CD4-positive, alpha-beta T cell treated with Interleukin-15 for 4 hours (primary cell): ENCODE measurements at places on chromosomes 4 and X.

GRCh38 chr4:170805352-170805751 lies 715.6 kb upstream of the AADAT start:
- DNase-seq, result no peak

DNA sequence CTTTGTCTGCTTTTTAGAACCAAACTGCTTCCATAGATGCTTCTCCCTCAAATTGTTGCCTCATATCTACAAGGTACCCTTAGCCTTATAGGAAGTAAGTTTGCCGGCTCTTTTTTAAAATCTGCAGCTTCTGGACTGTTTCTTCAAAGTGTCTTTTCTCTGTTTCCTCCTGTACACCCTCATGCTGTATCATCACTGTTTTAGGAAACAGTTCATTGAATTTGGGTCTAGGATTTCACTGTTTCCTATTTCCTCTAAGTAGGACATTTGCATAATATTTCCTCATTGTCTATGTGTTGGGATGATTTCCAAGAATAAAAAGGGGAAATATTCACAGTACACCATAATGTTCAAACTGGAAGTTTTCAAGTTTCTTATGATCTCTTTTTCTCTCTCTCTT lies 43.0 kb downstream of the BANK1 start:
- DNase-seq, result no peak

DNA sequence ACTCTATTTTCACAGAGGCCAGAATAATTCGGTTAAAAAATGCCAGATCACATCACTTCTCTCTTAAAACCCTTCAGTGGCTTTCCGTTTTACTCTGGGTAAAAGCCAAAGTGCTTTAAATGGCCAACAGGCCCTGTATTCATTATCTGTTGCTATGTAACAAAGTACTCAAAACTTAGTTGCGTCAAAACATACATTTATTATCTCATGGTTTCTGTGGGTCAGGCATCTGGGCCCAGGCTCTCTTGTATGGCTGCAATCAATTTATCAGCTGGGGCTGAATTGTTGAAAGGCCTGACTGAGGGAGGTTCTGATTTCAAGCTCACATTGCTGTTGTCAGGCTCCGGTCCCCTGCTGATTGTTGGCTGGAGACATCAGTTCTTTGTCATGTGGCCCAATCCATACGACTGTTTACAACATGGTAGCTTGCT lies 72.7 kb upstream of the H2AZ1 start:
- DNase-seq, result no peak

- no peak for DNase-seq
These were observed 21.8 kb downstream of the NOP14 start for GRCh38 chr4:2941138-2942036.

DNA sequence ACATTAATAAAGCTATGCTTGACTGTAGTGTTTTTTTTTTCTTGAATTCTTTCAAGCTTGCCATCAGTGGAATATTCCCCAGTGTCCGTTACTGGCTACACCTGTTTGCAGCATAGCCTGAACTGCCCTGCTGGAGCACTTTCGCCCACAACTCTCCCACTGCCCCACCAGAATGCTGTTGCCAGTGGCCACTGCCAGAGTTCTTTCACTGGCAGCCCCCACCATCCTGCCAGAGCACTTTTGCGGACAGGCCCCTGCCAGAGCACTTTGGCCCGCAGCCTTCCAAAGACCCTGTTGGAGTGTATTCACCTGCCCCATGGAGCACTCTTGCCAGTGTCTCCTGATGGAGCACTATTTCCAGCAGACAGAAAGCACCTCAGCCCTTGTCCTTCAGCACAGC lies 452.3 kb upstream of the GRID2 start:
- DNase-seq, result no peak

- DNase-seq, result no peak
These were observed 2.0 kb downstream of the DLG3 start for GRCh38 chrX:70446380-70447350.

DNA sequence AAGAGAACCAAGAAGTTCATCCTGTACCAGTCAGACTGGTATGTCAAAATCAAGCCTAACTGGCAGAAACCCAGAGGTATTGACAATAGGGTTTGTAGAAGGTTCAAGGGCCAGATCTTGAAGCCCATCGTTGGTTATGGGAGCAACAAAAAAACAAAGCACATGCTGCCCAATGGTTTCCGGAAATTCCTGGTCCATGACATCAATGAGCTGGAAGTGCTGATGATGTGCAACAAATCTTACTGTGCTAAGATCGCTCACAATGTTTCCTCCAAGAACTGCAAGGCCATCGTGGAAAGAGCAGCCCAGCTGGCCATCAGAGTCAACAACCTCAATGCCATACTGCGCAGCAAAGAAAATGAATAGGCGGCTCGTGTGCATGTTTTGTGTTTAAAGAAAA lies 172.7 kb upstream of the MED14 start:
- no peak for DNase-seq

DNA sequence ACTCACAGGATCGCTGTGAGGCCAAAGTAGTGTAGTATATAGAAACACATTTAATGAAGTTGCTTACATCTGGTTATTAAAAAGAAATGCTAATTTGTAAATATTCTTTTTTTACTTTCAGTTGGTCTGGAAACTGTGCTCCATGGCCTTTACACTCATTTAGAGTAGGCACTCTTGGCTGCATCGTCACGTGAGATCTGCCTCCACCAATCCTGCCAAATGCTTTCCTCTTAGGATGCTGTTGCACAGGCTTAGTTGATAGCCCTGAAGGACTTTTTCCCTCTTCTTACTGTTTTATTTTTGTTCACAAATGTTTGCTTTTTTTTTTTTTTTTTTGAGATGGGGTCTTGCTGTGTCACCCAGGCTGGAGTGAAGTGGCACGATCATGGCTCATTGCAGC lies 6.3 kb downstream of the CPE start:
- DNase-seq, result no peak
